Glutamatergic neuron (in vitro differentiated cells): ENCODE measurements at places on chromosomes 5 and 9.
A peak's percentile ranks its signal among the peaks of the same experiment; 100 is the strongest.

GRCh38 chr9:94649100-94649819 is 9.9 kb upstream of the FBP1 start:
- no peak for DNase-seq

- no peak for DNase-seq
Observed at GRCh38 chr9:78363221-78363620, 66.3 kb downstream of the PSAT1 start.

DNA sequence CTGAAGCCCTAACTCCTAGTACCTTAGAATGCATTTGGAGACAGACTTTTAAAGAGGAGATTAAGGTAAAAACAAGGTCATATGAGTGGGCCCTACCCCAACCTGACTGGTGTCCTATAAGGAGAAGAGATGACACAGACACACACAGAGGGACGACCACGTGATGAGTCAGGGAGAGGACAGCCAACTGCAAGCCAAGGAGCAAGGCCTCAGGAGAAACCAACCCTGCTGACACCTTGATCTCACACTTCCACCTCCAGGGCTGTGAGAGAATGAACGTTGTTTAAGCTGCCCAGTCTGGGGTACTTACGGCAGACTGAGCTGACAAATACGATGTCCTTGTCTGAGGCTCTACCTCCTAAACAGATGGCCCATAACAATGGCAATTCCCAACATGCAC is 93.6 kb downstream of the ROR2 start:
- no peak for DNase-seq

DNA sequence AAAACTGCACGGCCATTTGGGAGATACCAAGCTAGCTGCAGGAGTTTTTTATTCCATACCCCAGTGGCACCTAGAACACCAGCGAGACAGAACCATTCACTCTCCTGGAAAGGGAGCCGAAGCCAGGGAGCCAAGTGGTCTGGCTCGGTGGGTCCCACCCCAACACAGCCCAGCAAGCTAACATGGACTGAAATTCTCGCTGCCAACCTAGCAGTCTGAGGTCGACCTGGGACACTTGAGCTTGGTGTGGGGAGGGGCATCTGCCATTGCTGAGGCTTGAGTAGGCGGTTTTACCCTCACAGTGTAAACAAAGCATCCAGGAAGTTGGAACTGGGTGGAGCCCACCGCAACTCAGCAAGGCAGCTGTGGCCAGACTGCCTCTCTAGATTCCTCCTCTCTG is 108.9 kb upstream of the CHD1 start:
- no peak for DNase-seq

GRCh38 chr5:107670087-107670931 is 428 bp downstream of the EFNA5 start:
- DNase-seq: peak; percentile 71

DNA sequence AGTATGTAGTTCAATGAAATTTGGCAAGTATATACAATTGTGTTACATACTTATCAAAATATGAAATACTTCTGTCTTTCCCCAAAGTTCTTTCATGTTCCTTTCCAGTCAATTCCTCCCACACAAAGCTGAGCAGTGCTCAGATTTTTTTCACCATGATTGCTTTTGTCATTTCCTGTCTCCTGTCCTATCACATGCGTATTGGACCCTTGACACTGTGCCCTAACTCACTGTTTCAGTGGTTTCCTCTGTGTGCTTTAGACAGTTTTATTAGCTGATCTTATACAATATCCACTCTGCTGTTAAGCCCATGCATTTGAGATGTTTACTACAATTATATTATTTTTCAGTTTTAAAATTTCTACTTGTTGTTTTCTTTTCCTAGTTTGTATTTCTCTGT is 463.6 kb upstream of the MEF2C start:
- no peak for DNase-seq

GRCh38 chr5:116476897-116477537 is 97.6 kb downstream of the SEMA6A start:
- no peak for DNase-seq

GRCh38 chr5:77168879-77169244 is 41.6 kb upstream of the PDE8B start:
- no peak for DNase-seq

- no peak for DNase-seq
Observed at GRCh38 chr5:82793808-82794419, 283.3 kb downstream of the TMEM167A start.

DNA sequence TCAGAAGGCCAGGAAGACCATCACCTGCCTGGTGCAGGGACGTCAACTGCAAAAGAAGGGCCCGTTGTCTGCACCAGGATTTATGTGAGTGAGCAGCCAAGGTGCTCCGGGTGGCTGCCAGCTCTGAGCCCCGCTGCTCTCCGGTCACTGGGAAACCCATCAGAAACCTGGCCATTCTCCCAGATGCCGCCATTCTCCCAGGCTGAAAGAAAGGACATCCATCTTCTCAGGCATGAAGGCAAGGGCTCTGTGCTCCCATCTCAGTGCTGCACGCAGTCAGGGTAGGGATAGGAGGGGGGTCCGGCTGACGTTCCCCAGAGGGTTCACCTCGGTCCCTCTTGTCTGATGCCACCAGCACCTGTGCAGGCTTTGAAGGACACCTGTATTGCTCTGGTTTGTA is 158.4 kb downstream of the ERCC6L2 start:
- DNase-seq: no peak

DNA sequence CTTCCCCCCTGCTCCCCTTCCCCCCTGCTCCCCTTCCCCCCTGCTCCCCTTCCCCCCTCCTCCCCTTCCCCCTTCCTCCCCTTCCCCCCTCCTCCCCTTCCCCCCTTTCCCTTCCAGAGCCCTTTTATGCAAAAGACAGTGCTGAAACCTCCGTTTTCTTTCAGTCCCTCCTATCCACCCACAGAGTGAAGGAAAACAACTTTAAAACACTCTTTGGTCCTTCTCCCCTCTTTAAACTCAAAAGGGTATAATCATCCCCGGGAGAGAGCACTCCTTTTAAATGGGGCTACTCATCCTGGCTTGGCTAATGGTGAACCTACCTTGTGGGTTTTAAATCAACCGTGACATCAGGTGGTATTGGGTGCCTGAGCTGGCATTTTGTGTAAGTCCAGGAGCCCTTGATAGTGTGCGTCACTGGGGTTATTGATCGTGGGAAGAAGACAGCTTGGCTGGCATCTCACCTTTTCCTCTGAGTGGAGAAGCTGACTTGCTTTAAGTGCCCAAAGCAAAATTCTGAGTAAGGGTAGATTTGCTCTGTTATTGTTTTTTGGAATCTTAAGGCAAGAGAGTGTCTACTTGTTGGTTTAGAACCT is 2.7 kb downstream of the LARP1 start:
- no peak for DNase-seq

- DNase-seq: no peak
Observed at GRCh38 chr5:136222580-136223235, 29.7 kb upstream of the SMIM32 start.

- DNase-seq: no peak
Observed at GRCh38 chr9:98568234-98568908, 140.4 kb downstream of the GABBR2 start.

- DNase-seq: peak; percentile 60
Observed at GRCh38 chr9:128992995-128993394, 35.1 kb downstream of the SH3GLB2 start.

- DNase-seq: no peak
Observed at GRCh38 chr5:140553657-140554056, 3.6 kb downstream of the SRA1 start.

GRCh38 chr5:144467792-144468191 is 297.1 kb downstream of the KCTD16 start:
- DNase-seq: no peak

DNA sequence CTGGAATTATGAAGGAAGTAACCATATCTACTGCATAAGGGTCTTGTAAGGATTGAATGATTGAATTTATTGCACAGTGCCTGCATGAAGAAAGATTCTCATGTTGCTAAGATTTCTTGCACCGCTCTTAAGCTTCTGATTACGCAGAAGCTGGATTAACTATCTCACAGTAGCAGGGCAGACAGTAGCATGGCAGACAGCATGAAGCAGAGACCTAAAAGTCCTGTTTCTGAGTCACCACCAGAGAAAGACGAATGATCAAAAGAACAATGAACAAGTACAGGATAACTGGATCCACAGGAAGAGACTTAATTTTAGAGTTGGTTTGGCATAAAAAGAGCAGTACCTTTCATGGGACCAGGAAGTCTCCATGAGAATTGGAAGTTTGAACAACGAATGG is 142.4 kb downstream of the MAPKAP1 start:
- no peak for DNase-seq

- no peak for DNase-seq
Observed at GRCh38 chr9:31588756-31589155, 795.7 kb upstream of the ACO1 start.

GRCh38 chr5:34905564-34905963 is 9.7 kb downstream of the RAD1 start:
- no peak for DNase-seq

DNA sequence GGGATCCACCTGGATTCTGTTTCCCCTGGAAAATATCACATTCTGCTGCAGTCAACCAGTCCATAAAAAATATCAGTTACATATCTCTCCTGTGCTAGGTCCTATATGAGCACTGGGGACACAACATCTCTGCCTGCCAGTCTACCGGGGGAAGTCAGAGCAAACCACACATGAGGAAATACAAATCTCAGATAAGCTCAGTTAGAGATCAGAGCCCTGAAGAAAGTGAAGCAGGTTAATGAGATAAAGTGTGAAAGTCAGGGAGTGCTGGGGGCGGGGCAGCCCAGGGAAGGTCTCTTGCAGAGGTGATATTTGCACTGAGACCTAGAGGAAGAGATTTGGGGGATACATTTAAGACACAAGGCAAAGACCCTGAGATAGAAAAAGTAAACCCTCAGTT is 67.8 kb upstream of the SLC1A1 start:
- DNase-seq: no peak

DNA sequence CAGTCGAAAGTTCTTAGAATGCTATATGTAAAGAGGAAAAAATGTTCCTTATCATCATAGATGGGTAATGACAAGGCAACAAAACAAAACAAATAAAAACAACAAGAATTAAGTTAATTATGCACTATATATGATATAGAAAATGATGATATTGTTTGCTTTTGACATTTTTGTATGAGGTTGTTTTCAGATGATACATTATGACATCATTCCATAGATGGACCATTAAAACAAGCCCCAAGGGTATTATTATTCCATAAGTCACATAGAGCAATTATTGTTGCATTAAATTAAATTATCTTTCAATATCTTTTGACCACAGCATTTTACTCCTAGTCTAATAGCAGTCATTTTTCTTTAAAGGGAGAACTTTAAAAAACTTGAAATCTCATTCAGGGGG is 56.5 kb upstream of the RICTOR start:
- DNase-seq: no peak

DNA sequence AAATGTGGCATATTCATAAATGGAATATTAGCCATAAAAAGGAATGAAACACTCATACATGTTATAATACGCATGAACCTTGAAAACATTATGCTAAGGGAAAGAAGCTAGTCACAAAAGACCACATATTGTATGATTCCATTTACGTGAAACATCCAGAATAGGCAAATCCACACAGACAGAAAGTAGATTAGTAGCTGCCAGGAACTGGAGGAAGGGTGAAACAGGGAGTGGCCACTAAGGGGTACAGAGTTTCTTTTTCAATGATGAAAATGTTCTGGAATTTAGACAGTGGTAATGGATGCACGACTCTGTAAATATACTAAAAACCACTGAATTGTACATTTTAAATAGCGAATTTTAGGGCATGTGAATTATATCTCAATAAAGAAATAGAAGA is 39.4 kb downstream of the STRBP start:
- DNase-seq: no peak

- DNase-seq: no peak
Observed at GRCh38 chr5:112647428-112647827, 90.3 kb upstream of the APC start.

DNA sequence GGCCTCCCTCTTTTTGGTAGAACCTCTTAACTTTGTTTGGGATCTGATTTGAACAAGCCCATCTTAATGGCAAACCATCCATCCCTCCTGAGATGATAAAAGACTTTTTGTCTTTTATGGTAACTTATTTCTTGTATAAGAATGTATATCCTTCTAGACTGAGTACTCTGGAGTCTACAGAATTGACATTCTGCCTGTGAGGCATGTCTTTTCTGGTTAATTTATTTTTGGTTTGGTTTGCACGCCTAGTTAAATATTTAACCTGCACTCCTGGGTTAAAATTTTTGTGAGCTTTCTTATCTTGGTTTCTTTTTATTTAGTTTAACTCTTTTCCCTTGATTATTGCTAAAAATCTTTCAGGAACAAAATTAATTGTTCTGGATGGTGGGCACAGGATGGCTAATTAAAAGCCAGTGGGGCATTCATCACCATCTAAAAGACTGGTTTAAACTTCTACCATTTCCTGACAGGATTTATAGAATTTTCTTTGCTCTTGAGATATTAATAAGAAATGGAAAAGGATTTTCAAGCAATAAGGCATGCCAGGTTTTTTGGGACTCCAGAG is 50.3 kb downstream of the PHAX start:
- DNase-seq: no peak

DNA sequence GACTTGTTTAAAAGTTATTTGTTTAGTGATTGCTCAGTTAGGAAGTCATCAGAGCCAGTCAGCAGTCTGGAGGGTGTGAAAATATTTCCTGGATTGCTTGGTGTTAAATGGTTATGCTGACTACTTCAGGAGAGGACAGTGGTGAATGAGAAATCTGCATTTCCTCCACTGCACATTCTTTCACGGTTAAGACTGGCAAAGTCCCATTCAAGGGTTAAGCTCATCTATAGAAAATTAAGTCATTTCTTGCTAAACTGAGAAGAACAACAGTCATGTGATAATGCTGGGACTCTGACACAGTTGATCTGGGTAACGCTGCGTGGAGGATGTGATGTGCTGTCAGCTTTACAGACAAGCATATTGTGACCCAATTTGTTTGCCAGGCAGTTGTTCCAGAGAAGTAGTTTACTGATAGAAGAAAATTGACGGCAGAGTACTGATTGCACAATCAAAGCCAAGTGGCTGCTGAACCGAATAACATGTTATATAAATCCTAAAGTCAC is 80.4 kb downstream of the GRAMD2B start:
- no peak for DNase-seq

DNA sequence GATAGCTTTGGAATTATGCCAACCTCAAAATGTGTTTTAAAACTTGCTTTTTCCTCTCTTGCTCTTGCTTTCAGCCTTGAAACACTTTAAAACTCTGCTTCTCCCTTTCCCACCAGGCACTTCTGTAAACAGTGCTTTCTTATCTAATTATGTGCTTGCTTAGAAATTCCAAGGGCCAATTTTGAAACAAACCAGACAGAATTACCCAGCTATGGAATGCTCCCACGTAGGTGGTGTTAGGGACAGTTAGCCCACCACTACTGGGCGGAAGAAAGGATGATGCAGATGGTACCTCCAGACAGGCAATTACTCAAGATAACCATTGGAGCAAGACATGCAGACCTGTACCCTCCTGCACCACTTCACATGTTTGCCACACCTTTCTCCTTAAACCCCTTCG is 523.0 kb upstream of the PTPRD start:
- DNase-seq: no peak
